ENCODE measurements at places on chromosomes 13 and 19.
A peak's percentile ranks its signal among the peaks of the same experiment; 100 is the strongest.

- ATAC-seq, result no peak
Observed at GRCh38 chr19:36483653-36484052, 5.7 kb downstream of the ZNF566 start.

DNA sequence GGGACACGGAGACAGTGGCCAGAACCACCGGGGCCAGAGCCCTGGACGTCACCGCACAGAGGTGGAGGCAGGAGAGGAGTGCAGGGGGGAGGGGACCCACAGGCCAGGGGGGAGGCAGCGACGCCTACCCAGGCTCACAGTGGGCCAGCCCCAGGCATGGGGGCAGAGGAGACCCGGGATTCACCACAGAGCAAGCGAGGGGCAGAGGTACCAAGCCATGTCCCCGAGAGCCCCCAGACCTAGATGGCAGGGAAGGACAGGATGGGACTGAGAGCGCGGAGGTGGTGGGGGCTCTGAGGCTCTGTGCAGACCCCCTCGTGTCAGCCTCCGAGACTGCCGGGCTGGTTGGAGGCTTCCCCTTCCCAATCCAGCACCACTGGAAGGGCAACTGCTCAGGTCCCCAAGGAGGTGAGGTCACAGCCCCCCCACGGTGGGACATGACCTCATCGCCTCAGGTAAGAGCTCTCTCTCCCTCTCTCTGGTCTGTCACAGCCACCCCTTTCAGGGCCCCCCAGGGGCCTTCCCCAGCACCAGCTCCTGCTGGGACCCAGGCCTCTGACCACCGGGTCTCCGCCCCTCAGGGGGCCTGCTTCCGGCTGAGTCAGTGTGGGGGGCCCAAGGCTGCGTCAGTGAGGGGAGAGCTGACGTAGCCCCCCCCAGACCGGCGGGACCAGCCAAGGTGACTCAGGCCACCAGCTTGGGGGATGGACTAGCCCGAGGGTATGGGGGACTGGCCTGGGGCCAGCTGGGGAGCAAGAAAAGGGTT, 2.2 kb upstream of the IL11 start:
- ATAC-seq, result peak; percentile 26

DNA sequence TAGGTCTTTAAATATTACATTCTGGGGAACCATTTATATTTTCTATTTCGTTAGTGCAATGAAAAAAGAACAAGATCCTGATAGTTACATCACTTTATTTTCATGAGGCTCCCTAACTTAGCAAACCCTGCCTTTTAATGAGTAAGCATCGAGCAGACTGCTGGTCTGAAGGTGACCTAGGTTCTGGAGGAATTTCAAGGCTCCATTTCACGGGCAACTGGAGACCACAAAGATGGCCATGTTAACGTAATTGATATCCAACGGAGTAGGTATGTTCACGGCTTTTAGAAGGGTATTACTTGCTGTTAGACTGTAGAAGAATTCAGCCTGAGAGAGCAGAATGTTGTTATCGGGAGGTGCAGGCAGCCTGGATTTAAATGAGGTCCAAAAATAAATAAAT, 1597.6 kb downstream of the EFNB2 start:
- ATAC-seq, result no peak

DNA sequence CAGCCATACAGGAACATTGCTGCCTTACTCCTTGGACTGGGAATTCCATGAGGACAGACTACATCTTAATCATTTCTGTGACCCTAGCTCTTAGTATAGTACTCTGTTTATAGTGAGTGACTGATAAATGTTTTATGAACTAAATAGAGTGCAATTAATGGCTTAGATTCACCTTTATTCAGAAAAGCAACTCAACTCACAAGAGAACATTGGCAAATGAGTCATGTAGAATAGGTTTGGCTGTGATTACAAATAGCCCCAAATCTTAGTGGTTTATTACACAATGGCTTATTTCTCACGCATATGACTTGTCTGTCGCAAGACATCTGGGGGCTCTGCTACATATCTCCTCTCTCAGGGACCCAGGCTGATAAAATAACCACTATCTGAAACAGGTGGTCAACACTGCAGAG, 121.6 kb upstream of the KL start:
- ATAC-seq, result peak; percentile 47

GRCh38 chr19:43465468-43466120, at the start of gene LYPD3:
Gene LYPD3 (minus strand): TSS chr19:43465608. CDS start chr19:43465571, 37 bp downstream.
- no peak for ATAC-seq

- ATAC-seq, result no peak
Observed at GRCh38 chr19:39998501-39998900, 1.6 kb downstream of the ZNF546 start.

DNA sequence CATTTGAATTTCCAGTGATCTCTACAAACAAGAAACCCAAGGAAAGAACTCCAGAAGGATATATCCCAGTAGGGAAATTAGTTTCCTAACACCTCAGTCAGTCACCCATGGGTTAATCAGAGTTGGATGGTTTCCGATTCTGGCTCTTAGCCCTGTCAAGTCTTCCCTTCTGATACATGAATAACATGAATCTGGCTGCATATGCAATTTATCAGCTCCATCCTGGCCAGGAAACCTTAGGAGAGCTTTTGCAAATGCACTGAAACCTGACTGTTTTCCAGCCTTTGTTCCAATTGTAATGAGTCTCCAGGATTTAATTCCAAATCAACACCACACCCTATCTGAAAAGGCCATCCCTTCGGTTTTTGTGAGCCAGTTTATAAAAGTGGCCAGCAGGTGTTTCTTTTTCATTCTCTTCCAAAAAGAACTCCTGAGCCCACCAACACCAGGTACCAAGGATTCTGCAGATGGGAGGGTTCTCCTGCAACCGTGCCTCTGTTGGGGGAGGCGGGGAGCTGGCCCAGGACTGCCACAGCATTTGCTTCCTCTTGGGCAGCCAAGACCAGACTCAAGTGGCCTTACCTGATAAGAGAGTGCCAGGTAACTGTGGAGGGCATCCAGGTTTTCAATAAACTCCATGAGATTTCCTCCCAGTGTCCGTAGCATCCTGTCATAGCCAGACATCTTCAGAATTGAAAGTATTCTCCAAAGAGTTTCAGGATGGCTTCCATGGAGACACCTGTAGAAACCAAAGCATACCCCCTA, 77.5 kb downstream of the C13orf42 start:
- ATAC-seq, result no peak

GRCh38 chr19:39558624-39559117, 18.7 kb upstream of the EID2 start:
- ATAC-seq, result peak; percentile 49

DNA sequence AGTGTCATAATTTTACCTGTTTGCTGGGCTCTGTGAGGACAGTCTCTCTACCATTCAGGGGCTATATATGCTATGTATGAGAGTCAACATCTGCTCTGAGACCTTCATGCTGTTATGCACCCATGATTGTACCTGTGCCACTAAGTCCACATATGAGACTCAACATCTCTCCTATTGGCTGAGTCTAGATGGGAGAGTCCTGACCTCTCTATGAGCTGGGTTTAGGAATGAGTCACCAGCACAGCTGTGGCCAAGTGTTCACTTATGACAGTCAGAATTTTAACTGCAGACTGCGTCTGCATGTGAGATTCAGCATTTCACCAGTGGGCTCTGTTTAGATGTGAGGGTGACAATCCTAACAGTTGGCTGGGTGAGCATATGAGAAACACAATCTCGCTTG, 49.5 kb downstream of the ZNF729 start:
- no peak for ATAC-seq

DNA sequence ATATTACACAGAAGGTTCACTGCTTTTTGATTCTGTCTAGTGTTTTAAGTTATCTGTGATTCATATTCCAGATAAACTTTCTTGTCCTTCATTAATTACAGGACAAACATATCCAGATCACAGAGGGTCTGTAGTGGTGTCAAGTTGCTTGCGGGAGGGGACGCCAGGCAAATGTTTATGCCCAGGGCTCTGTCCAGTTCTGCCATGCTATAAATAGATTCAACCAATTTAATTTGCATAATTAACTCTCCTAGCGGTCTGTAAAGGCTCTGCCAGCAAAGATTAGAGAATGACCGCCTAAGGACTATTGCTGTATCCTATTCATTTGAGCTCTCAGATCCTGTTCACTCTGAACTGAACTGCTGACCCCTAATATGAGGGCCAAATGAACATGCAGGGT, 59.7 kb upstream of the TRPC4 start:
- ATAC-seq, result no peak

GRCh38 chr19:48970139-48970766, 5.1 kb downstream of the FTL start:
- no peak for ATAC-seq

- ATAC-seq, result no peak
Observed at GRCh38 chr13:99572921-99573320, 71.6 kb downstream of the TM9SF2 start.

- no peak for ATAC-seq
Observed at GRCh38 chr19:48568345-48568886, 16.4 kb downstream of the SULT2B1 start.

DNA sequence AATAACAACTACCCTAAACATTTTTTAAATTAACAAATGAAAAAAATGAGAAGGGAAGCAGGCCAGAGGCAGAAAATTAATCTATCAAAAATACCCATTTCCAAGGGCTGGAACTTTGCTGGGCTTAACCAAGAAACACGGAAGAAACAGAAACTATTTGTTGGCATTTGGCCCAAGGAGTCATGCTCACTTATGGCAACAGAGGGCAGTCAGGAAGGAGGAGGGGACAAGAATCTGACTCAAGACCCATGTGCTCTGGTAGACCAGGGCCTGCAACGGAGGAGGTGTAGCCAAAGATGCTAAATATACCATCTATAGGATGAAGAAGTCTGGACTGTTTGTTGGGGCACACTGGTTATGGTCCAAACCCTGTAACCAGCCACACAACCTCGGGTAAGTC, 496.7 kb downstream of the COG6 start:
- ATAC-seq, result no peak

- no peak for ATAC-seq
Observed at GRCh38 chr13:112079696-112080095, 12.7 kb downstream of the SOX1 start.

GRCh38 chr13:67966065-67966464, 735.9 kb upstream of the PCDH9 start:
- ATAC-seq, result no peak

GRCh38 chr13:25080773-25081172, 15.2 kb upstream of the PABPC3 start:
- ATAC-seq, result no peak

GRCh38 chr13:80244574-80244973, 96.4 kb downstream of the SPRY2 start:
- no peak for ATAC-seq

- peak; percentile 29 for ATAC-seq
Observed at GRCh38 chr19:38656171-38656981, 8.9 kb downstream of the ACTN4 start.

DNA sequence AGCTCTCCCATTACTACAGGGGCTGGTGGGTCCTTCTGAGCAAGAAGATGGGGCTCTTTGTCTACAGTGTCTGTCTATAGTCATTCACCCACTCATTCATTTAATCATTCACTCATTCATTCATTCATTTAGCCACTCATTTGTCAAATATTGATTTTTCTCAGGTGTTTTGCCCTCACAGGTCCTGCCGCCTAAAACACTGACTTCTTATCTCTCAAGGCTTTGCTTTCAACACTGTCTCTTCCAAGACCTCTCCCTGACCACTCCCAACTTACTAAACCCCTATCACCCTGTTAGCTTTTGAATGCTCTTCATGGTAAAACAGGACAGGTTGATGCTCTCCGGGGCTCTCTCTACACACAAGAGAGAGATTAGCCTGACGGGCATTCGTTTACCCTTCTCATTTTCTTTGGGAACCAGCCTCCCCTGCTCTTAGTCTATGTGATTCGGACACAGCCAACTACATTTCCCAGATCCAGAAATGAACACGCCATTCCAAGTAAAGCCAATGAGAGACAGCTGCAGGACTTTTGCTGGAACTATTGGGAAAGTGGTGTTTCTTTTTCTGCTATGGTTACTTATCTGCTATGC, 22.7 kb downstream of the FAM187B start:
- no peak for ATAC-seq

DNA sequence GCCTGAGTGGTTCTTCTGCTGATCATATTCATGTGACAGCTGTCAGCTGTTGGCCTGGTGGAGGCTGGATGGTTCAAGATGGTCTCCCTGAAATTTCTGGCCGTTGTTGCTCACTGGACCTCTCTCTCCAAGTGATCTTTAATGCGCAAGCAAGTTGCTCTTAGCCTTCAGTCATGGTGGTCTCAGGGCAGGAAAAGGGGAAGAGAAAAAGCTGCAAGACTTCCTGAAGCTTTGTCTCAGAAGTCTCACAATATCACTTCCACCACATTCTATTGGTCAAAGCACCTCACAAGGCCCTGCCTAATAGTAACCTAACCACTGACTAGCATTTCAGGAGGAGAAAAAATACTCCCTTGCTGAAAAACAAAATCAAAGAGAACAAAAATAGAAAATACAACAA, 1.6 kb upstream of the ZNF567 start:
- ATAC-seq, result no peak

DNA sequence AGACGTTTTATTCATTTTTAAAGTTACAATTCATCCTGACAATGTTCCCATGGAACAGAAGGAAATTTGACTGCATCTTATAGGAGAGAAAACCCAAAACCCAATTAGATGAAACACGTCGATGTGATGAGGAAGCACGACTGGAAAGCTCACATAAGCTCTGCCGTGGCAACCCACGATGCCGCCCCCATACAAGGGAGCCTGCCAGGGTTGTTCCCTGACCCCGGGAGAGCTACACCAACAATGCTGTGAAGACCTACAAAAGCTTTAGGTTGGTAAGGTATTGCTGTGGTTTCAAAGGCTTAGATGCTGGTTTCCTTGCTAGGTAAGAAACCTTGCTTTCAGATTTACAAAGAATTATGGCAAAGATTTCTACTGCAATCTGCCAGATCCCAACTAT, 393.1 kb downstream of the KLF12 start:
- no peak for ATAC-seq

GRCh38 chr13:38418286-38418685, 68.6 kb downstream of the UFM1 start:
- no peak for ATAC-seq

DNA sequence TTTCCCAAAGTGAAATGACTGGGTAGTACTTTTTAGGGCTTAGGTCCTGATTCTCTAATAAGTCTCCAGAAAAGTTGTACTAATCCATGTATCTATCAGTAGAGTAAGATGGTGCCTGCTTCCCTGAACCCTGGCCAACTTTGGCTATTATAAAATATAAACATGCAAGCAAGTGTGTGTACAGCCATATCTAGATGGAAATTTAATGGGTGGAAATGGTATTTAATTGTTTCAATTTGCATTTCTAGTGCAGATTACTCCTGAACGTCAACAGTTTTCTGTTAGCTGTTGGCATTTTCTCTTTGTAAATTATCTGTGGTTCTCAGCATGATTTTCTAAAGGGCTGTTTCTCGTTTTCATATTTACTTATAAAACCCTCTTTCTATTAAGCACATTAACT, 187.1 kb upstream of the RNF113B start:
- ATAC-seq, result no peak
